ENCODE measurements at places on chromosomes 12 and 14. TPM values are rescaled to one million over a fixed set of nuclear protein-coding genes. Genes with fewer than 3 reads are reported as not detected.

Gene MUCL1
- total RNA-seq, result not detected

Gene ABCD2
- total RNA-seq, result 0.03 TPM

Gene SIRT4
- total RNA-seq, result 0.49 TPM

Gene RERG
- not detected for total RNA-seq

Gene OASL
- total RNA-seq, result 3.7 TPM

Gene INTS13
- total RNA-seq, result 37.1 TPM

Gene ALX1
- not detected for total RNA-seq

GRCh38 chr12:113609692-113610469 lies 138.2 kb upstream of the LHX5 start:
- DNase-seq, result no peak

GRCh38 chr12:93852173-93852591 lies 175.0 kb downstream of the CRADD start:
- DNase-seq, result no peak

GRCh38 chr14:24816011-24816928 lies 182.3 kb upstream of the GZMB start:
- DNase-seq, result no peak

- DNase-seq, result no peak
These were observed 6.3 kb upstream of the PWP1 start for GRCh38 chr12:107679336-107679735.

DNA sequence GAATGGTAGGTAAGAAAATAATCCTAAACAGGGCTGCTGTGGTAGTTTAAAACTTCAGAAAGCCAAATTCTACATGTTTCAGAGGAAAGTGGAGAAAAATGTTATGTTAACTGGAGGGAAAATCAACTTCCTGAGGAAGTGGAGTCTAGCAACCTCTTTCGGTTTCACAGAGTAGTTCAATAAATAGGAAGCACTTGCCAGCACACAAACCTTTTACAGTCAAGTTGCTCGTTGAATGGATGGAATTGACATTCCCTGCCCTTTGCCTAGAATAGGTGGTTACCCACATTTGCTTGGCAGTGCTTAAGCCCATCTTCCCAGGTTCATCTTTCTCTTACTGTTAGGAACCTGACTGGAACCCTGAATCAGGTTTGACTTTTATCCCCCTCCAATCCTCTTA lies 15.9 kb downstream of the ANKRD13A start:
- DNase-seq, result no peak

- no peak for DNase-seq
These were observed 15.1 kb upstream of the CCDC198 start for GRCh38 chr14:57508756-57509155.

DNA sequence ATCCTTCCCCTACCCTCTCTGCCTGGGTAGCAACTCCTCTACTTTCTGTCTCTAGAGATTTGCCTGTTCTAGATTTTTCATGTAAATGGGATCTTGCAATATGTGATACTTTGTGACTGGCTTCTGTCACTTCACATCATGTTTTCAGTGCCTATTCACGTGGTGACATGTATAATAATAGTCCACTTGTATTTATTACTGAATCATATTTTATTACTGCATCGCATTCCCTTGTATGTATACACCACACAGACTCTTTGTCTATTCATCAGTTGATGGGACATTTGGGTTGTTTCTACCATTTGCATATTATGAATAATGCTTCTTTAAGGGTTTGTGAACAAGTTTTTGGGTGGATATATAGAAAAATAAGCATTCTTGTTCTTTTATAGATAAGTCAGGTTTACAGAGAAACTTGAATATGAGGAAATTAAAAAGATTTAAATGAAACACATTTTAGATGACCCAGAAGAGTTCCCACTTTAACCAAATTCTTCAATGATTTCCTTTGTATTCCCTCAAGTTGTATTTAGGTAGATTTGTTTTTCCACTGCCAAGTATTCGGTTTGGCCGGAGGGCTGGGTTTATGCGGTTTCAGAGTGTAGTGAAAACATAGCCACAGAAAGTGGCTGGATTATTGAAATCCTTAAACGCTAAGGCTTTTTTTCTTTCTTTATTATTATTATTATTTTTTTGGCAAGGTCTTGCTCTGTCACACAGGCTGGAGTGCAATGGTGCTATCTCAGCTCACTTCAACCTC lies 178.7 kb upstream of the TMTC1 start:
- DNase-seq, result no peak

DNA sequence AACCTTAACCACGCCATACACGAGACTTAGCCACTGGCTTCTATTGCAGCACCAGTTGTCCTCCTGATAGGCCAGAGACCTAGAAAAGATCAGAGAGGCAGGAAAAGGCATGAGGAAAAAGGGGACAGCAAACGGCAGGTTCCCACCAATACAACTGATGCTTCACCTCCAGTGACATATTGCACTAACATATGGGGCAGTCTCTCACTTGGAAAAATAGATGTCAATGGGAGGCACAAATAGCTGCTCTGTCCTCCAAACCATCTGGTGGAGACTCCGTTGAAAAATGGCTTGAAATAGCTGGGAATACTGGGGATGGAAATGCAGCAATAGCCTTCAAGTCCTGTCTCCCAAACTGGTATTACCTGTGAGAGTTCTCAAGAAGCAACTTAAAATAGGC lies 20.3 kb downstream of the SLC8A3 start:
- no peak for DNase-seq

DNA sequence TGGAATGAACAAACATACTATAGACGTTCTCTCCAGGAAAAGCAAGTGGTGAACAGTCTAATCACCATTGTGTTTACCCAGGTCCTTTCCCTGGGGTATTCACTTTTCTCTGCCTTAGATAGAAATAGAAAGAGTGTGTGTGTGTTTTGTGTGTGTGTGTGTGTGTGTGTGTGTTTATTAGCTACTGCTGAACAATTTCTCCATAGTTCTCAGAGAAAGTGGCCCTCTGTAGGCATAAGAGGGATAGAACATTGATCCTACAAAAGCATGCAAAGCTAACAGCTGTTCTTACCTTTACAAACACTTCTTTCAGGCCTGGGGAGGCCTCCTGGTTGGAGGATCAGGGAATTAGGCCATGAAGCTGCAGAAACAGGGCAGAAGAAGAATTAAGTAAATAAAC lies 665.7 kb upstream of the TBX3 start:
- DNase-seq, result no peak

GRCh38 chr14:103576371-103577024 lies 13.7 kb downstream of the COA8 start:
- DNase-seq, result peak; percentile 69

GRCh38 chr12:120064054-120064940 lies 52.3 kb downstream of the RAB35 start:
- DNase-seq, result no peak
